ENCODE measurements at places on chromosomes 5 and 9.

DNA sequence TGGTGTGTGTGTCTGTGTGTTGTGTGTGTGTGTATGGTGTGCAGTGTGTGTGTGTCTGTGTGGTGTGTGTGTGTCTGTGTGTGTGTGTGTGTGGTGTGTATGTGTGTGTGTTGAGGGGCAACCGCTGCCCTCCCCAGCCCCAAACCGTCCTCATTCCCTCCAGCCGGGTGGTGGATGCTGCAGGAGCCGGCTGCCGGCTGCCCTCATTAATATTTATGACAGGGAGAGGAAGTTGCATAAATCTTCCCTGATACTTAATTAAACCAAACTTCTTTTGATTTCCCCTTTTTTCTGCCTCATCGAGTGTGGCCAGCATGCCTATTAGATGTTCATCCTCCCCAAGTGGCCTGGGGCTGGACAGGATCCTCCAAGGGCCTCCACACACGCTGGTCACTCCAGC is 121.4 kb upstream of the MVB12B start:
- no peak for DNase-seq

GRCh38 chr9:131630205-131630831 is 85.0 kb downstream of the PRRT1B start:
- no peak for DNase-seq

DNA sequence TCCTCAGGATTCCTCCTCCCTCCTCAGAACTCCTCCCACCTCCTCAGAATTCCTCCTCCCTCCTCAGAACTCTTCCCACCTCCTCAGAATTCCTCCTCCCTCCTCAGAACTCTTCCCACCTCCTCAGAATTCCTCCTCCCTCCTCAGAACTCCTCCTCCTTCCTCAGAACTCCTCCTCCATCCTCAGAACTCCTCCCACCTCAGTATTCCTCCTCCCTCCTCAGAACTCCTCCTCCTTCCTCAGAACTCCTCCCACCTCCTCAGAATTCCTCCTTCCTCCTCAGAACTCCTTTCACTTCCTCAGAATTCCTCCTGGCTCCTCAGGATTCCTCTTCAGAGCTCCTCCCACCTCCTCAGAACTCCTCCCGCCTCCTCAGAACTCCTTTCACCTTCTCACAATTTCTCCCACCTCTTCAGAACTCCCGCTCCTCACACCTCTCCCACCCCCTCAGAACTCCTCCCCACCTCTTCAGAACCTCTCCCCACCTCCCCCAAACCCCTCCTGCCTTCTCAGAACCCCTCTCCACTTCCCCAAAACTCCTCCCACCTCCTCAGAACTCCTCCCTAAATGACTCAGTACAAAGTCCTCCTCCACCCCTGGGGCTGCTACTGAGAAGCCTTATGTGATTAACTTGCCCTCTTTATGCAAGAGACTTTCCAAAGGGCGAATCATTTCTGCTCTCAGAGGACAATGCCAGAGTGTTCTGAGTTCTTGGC is 23.2 kb downstream of the SLC46A2 start:
- no peak for DNase-seq

- DNase-seq: no peak
Measured at GRCh38 chr5:140677947-140678346, 4.6 kb upstream of the DND1 start.

DNA sequence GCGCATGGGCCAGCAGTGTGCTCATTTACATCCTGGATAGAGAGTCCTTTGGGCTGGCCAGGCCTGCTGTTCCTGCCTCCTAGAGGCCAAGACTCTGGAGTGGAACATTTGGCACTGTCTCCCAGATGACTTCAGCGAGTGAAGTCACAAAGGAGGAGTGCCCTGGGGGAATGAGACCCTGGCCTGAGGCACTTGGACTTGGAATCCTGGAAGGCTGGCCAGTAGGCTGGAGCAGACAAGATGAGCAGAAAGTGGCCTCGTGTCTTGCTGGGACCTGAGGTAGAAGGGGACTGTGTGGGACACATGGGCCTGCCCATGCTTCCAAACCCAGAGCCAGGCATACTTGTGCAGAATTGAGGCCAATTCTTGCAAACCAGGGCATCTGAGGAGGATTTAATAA is at the start of gene TSSK1B:
TSSK1B (minus strand) TSS at position 101 of the 400 bp plus-strand sequence. CDS start 150 bp downstream, outside the sequence.
- no peak for DNase-seq

DNA sequence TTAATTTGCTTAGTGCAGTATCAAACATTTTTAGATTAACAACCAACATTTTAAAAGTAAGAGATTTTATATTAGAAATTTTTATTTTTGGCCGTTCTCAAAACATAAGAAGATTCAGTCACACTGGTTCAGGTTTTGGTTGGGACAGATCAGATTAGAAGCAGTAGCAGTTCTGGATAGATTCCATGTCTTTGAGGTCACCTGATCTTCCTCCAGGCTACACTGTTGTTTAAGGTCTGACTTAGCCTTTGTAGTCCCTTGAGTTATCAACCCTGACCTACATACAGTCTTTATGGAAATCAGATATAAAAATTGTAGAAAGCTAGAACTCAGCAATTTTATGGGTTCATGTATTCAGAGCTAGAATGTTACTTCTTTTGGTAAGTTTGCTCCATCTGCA is 910.0 kb upstream of the WWC1 start:
- DNase-seq: no peak

DNA sequence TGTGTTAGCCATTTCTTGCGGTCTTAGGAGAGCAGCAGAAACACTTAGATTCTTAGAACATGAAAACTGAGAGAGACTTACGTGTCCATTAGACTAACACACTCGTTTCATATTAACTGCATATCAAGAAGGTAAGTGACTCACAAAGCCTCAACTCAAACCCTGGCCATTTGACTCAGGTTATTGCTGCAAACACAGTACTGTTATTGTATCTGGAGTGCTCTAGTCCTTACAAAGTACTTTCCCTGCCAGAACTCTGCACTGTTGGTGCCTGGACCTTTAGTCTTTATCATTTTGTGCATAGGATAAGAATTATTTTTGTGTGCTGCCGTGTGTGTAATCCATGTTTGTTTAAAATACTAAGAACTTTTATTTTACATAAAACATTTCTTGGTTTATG is 155.7 kb downstream of the FBXL7 start:
- no peak for DNase-seq

DNA sequence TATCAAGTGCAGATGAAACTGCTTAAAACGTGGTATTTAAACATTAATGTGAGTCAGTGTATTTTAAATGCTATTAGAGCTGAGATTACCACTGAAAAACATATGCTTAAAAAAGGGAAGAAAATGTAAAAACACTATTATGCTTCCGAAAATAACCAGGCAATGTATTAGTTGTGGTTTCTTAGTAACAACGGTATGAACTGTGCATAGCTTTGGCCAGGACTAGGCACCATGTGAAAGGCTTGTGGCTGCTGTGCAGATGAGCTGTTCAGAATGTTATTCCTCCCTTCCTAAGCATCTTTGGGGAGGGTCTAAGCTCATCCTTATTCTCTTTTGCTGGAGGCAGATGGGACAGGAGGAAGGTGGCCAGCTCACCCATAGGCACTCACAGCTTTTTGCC is 84.9 kb downstream of the NTRK2 start:
- no peak for DNase-seq

DNA sequence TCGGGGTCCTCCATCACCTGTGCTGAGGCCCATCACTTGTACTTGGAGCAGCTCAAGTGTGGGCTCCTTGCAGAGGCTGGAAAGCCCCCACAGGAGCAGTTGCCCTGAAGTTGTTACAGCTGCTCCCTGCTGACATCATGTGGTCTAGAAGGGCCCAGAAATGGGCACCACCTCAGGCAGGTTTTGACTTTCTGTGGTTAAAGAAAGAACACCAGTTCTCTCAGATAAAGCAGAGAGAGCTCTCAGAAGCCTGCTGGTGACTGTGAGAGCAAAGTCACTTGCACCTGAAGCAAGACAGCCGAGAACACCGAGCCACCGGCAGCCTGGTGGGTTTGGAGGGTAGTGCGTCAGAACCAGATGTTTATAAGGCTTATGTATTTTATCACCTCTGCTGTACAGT is 70.4 kb downstream of the MVB12B start:
- DNase-seq: no peak

- DNase-seq: no peak
Measured at GRCh38 chr5:23468658-23469057, 38.8 kb upstream of the PRDM9 start.

GRCh38 chr5:407801-408268 is 35.1 kb upstream of the EXOC3 start:
- no peak for DNase-seq

GRCh38 chr5:153919161-153919560 is 119.5 kb downstream of the FAM114A2 start:
- DNase-seq: no peak

DNA sequence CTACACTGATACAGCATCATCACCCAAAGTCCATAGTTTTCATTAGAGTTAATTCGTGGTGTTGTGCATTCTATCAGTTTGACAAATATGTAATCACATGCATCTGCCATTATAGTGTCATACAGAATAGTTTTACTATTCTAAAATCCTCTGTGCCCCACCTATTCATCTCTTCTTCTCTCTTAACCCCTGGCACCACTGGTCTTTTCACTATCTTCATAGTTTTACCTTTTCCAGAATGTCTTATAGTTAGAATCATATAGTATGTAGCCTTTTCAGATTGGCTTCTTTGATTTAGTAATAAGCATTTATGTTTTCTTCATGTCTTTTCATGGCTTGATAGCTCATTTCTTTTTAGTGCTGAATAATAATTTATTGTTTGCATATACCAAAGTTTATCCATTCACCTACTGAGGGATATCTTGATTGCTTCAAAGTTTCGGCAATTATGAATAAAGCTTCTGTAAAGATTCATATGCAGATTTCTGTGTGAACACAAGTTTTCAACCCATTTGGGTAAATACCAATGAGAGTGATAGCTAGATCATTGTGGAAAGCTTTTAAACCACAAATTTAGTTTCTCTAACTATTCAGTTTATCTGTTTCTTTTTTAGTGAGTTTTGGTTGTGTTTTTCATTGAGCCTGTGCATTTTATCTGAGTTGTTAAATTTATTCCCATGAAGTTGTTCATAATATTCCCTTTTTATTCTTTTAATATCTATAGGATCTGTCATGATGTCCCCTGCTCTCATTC is 84.9 kb downstream of the RALGPS1 start:
- no peak for DNase-seq

DNA sequence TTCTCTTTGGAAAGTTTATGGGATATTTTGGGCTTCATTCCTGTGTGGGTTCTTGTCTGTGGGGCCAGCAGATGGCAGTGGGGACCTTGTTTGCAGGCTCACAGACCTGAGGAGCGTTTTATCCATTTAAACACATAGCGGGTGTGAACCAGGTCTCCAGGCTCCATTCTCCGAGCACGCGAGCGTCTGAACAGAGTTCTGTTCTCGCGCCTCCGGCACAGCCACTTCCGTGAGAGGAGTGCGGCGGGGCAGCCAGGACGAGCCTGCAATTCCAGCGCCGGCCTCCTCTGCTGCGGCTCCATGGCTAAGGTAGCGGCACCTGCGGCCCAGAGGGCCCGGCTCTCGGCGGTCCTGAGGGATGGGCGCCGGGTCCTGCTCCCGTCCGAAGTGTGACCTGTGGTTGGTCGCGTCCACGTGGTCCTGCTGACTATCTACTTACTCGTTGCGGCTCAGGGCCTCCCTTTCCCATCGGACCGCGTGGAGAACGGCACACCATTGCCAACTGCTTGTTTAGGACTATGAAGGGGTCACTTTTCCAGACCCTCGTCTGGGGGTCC is 7.3 kb downstream of the NRARP start:
- DNase-seq: peak; percentile 60

- DNase-seq: no peak
Measured at GRCh38 chr9:86669422-86669821, 277.9 kb downstream of the GAS1 start.

GRCh38 chr5:134648425-134649162 is at the start of gene SEC24A:
TSS of gene SEC24A (plus strand) at chr5:134648785. CDS start at chr5:134649077, 292 bp downstream.
- peak; percentile 94 for DNase-seq

- DNase-seq: no peak
Measured at GRCh38 chr5:132867046-132867451, 607 bp downstream of the UQCRQ start.

DNA sequence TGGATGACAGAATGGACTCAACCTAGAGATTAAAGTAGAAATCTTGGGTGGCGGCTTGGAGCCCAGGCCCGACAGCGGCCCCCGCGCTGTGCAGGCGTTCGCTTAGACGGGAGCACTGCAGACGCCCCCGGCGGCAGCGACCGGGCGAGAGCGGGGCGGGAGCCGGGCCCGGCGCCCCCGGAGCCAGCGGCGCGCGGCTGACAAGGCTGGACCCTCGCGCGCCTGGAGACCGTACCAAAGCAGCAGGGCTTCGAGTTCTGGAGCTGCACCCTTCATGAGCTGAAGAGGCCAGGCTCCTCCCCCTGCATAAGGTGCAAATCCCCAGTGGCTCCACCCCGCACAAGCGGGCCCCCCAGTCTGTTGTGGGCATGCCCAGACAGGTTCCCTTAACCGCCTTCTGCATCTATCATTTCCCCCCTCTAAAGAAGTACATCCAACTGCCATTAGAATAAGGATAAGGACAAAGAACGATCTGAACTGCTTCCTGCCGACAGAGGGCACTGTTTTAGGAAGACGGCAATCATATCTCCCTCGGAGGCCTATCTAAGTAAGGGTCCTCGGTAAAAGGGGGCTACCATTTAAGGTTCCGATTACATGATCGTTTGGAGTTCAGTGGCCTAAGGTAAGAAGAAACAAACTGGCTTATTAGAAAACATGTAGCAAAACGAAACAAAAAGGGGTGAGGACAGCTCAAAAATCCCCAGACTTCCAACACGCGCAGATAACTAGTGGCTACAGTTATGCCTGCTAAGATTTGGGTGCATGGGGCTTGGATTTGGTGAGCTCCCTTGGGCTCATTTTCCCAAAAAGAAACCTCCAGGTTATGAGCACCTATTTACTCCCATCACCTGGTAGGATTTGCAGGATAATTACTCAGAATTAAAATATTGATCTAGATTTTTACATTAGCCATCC is 66.3 kb downstream of the RGMB start:
- DNase-seq: peak; percentile 35

- no peak for DNase-seq
Measured at GRCh38 chr9:110198357-110198756, 9.6 kb downstream of the C9orf152 start.

DNA sequence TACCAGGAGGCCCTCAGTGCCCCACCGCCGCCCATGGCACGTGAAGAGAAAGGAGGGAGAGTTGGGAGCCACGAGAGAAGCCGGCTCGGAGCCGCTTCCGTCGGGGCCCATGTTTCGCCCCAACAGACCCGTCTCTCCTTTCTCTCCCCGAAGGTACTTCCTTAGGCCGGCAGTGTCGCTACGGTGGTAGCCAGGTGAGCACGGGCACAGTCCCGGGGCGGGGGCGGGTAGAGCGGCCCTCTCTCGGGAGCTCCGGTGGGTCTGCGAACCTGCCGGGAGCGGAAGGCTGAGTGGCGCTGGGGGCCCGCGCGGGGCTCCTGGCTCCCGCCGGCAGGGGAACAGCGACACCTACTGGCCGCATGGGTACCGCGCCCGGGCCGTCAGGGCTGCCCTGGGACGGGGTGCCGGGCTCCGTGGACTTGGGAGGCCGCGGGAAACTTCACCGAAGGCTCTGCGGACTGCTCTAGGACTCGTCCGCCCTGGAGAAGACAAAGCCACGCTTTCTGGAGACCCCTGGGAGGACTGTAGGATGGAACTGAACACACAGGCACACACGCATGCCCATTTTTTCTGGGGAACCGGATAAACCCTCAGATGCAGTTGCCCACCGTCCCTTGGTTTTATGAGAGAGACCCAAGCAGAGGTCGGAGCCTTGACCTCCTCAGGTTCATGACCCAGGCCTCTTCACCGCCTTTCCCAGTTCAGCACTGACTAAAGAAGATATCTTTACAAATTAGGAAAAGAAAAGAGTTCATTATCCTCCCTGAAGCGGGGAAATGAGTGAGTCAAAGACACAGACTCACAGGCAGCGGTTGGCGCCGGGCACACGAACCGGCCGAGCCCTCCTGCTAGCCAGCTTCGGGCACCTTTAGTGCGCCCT is 202.5 kb downstream of the MEF2C start:
- peak; percentile 87 for DNase-seq
